ENCODE measurements at places on chromosomes 12 and 14. TPM values are rescaled to one million over a fixed set of nuclear protein-coding genes. Genes with fewer than 3 reads are reported as not detected.
A peak's percentile ranks its signal among the peaks of the same experiment; 100 is the strongest.

DNA sequence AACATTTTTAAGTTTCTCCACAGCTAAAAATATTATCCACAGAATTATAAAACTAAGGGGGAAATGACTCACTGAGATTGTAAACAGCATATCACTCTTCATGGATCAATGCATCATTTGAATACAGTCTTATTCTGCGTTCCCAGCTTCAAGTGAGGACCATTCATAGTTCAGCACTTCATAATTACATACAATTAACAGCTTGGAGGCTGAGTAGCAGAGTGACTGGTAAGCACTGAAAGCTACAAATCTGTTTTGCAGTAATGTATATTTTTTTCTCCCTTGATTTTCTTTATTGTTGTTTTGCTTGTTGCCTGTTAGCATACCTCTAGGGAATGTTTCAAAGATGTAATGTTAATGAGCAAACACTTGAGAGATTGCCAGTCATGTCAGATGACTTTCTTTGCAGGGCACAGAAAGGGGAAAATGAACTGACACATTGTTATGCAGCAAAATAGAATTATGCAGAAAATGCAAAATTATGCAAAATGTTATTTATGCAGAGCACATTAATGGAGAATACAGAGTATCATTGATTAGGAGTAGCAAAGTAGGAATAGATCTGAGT lies 138.6 kb downstream of the RPS29 start:
- H3K36me3 ChIP-seq = no peaks in the 10 kb centered on the region
- DNase-seq = no peak
- no peaks in the 10 kb centered on the region for H3K4me1 ChIP-seq
- H3K27ac ChIP-seq = no peak overlapping the region

The ZNF605 gene
- total RNA-seq = 10.1 TPM

GRCh38 chr12:79187032-79187431 lies 322.5 kb downstream of the SYT1 start:
- H3K27ac ChIP-seq = no peak overlapping the region
- DNase-seq = no peak
- no peaks in the 10 kb centered on the region for H3K4me1 ChIP-seq
- no peaks in the 10 kb centered on the region for H3K36me3 ChIP-seq
- H3K4me3 ChIP-seq = peak overlapping the region; percentile 39

DNA sequence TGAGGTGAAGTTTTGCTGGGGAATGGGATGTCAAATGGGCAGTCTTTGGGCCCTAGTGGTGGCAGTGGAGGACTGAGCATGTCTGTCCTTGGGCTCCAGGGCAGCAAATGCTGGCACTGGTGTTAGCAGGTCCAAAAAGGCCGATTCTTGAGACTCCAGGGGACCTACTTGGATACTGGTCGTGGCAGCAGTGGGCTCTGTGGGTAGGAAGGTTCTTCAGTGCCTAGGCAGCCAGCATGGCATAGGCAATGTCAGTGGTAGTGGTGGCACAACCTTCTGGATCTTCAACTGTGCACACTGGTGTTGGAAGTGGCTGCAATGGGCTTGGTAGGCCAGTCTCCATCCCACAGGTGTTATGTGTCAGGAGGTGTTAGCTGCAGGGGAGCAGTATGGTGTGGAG lies 334.7 kb upstream of the KITLG start:
- DNase-seq = no peak
- no peaks in the 10 kb centered on the region for H3K36me3 ChIP-seq
- peaks cover 5% of the 10 kb centered on the region for H3K27me3 ChIP-seq
- no peak overlapping the region for H3K27ac ChIP-seq
- no peak overlapping the region for H3K4me3 ChIP-seq
- no peaks in the 10 kb centered on the region for H3K4me1 ChIP-seq

GRCh38 chr14:100779691-100780080 lies 46.2 kb upstream of the MEG3 start:
- H3K4me1 ChIP-seq = no peaks in the 10 kb centered on the region
- no peaks in the 10 kb centered on the region for H3K27me3 ChIP-seq
- no peak overlapping the region for H3K27ac ChIP-seq
- no peaks in the 10 kb centered on the region for H3K36me3 ChIP-seq
- no peak for DNase-seq
- H3K4me3 ChIP-seq = no peak overlapping the region

DNA sequence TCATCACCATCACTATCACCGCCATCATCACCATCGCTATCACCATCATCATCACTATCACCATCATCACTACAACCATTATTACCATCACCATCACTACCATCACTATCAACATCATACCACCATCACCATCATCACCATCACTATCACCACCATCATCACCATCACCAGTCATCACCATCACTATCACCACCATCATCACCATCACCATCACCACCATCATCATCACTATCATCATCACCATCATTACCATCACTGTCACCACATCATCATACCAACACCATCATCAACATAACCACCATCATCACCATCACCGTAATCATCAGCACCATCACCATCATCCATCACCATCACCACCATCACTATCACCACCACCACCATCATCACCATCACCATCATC lies 213.8 kb downstream of the ALG10 start:
- no peaks in the 10 kb centered on the region for H3K36me3 ChIP-seq
- H3K4me3 ChIP-seq = no peak overlapping the region
- no peaks in the 10 kb centered on the region for H3K27me3 ChIP-seq
- DNase-seq = no peak
- H3K27ac ChIP-seq = no peak overlapping the region

DNA sequence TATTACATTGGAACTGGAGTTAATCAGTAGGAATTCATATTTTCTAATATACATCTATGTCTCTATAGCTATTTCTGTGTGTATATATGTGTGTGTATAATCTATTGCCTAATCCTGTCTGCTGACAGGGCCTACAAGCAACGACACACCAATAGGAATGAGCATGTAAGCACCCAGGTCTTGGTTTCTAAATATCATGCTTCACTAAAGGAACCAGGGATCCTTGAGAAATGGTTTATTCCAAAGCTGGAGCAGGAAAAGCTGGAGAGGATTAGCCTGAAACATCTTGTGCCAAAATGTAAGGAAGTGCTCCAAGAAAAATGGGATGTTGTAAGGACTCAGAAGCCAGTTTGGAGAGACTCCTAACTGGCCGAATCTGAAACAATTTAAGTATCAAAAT lies 29.3 kb upstream of the LGALS3 start:
- H3K27ac ChIP-seq = peak overlapping the region; percentile 76
- H3K36me3 ChIP-seq = no peaks in the 10 kb centered on the region
- no peak for DNase-seq
- no peak overlapping the region for H3K4me3 ChIP-seq
- peaks cover 80% of the 10 kb centered on the region for H3K4me1 ChIP-seq

GRCh38 chr14:31188744-31189143 lies 18.8 kb downstream of the HECTD1 start:
- no peak overlapping the region for H3K27ac ChIP-seq
- DNase-seq = no peak
- H3K4me3 ChIP-seq = no peak overlapping the region
- no peaks in the 10 kb centered on the region for H3K27me3 ChIP-seq

- H3K36me3 ChIP-seq = no peaks in the 10 kb centered on the region
- H3K27ac ChIP-seq = peak overlapping the region; percentile 18
- H3K4me3 ChIP-seq = no peak overlapping the region
- no peak for DNase-seq
Measured at GRCh38 chr14:36996133-36996856, 176.1 kb downstream of the SLC25A21 start.

- no peak for DNase-seq
- no peaks in the 10 kb centered on the region for H3K36me3 ChIP-seq
- H3K4me1 ChIP-seq = no peaks in the 10 kb centered on the region
- H3K4me3 ChIP-seq = no peak overlapping the region
- no peak overlapping the region for H3K27ac ChIP-seq
Measured at GRCh38 chr12:81081726-81082125, 3.8 kb downstream of the ACSS3 start.

- H3K36me3 ChIP-seq = no peaks in the 10 kb centered on the region
- H3K4me1 ChIP-seq = no peaks in the 10 kb centered on the region
- DNase-seq = no peak
- H3K27ac ChIP-seq = no peak overlapping the region
- H3K4me3 ChIP-seq = no peak overlapping the region
Measured at GRCh38 chr14:34722723-34723545, 8.5 kb upstream of the CFL2 start.

GRCh38 chr12:72523754-72524153 lies 251.6 kb downstream of the TRHDE start:
- no peak overlapping the region for H3K27ac ChIP-seq
- H3K27me3 ChIP-seq = no peaks in the 10 kb centered on the region
- H3K4me1 ChIP-seq = no peaks in the 10 kb centered on the region
- no peak for DNase-seq

DNA sequence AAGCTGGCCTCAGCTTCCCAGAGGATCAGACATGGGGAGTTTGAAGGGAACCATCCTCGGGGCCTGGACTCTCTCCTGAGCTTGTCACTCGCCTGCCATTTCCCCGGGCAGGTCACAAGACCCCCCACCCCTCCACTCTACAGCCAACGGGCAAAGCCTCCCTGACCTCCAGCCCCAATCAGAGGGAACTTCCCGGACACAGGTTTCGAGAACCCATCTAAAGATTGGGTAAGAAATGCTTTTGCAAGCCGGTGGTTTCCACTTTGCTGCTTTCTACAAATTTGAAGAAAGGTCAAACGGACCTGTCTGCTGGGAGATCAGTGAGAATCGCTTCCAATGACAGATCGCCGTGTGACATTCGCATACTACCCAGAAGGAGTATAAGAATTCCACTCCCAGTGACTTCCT lies 89.6 kb downstream of the SCARB1 start:
- H3K27ac ChIP-seq = peak overlapping the region; percentile 58
- no peak for DNase-seq
- H3K4me3 ChIP-seq = peak overlapping the region; percentile 49

GRCh38 chr12:67669217-67669933 lies 20.8 kb downstream of the DYRK2 start:
- DNase-seq = no peak
- peaks cover 7% of the 10 kb centered on the region for H3K36me3 ChIP-seq
- no peak overlapping the region for H3K4me3 ChIP-seq
- H3K4me1 ChIP-seq = no peaks in the 10 kb centered on the region
- H3K27ac ChIP-seq = no peak overlapping the region

DNA sequence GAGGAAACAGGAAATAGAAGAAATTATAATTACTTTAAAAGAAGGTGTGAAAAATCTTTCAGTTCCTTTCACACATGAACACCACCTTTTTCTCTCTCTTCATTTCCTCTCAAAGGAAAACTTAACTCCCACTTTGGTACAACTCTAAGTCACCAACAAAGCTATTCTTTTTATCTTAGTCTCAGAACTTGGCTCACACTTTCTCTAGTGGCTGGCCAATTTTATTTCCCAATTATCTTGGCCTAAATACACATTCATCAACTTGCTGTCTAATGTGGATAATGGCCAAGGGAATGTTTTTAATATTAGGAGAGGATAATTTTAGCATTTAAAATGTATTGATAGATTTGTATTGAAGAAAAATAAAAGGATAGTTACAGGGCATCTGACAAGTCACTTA lies 64.5 kb upstream of the NAV3 start:
- DNase-seq = no peak
- H3K4me1 ChIP-seq = no peaks in the 10 kb centered on the region
- no peaks in the 10 kb centered on the region for H3K36me3 ChIP-seq
- no peak overlapping the region for H3K4me3 ChIP-seq
- no peaks in the 10 kb centered on the region for H3K27me3 ChIP-seq
- H3K27ac ChIP-seq = no peak overlapping the region

DNA sequence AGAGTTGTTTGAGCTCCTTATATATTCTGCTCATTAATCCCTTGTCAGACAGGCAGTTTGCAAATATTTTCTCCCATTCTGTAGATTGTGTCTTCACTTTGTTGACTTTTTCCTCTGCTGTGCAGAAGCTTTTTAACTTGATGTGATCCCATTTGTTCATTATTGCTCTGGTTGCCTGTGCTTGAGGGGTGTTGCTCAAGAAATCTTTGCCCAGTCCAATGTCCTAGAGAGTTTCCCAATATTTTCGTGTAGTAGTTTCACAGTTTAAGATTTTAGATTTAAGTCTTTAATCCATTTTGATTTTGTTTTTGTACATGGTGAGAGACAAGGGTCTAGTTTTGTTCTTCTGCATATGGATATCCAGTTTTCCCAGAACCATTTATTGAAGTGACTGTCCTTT lies 19.8 kb downstream of the ABCC9 start:
- no peak overlapping the region for H3K4me3 ChIP-seq
- DNase-seq = no peak
- no peaks in the 10 kb centered on the region for H3K4me1 ChIP-seq
- no peaks in the 10 kb centered on the region for H3K27me3 ChIP-seq
- H3K27ac ChIP-seq = no peak overlapping the region

The LTBR gene
- total RNA-seq = 129 TPM

DNA sequence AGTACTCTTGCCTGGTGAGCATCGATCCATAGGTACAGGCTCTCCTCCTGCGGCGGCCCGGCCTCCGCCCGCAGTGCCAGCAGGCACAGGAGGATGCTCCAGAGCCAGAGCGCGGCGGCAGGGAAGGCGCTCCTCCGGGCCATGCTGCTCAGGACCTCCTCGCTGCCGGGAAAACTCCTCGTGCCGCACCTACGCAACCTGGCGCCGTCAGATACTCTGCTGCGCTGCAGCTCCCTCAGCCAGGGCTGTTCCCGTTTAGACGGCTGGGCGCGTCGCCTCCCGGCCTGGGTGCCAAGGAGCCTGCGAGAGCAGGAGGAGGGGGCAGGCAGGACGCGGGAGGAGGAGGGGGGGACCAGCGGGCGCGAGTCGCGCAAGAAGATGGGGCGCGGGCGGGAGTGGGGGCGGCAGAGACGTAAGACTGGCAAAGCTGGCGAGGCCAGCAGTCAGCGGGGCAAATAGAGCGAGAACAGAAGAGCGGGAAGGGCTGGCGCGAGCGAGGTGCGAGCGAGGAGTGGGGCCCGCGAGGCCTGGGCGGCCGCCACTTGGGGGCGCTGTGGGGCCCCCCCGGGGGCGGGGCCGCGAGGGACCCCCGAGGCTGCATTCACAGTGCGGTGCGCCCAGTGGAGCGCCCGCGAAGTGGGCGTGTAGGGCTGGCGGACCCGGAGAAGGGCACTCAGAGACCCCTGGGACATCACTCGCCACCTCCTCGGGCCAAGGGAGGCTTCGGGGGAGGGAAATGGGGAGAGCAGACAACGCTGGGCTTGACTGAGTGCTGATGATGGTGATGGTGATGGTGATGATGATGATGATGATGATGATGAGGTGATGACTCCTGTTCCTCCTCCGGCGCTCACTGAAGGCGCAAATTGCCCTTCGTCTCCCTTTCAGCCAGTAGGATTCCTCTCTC lies at the start of gene WIF1:
Gene WIF1 (minus strand): TSS at position 257 of the 907 bp plus-strand sequence. CDS start 114 bp downstream, at position 143.
- peaks cover 13% of the 10 kb centered on the region for H3K27me3 ChIP-seq
- DNase-seq = no peak
- peak within 1 kb of the TSS; percentile 22 for H3K4me3 ChIP-seq

DNA sequence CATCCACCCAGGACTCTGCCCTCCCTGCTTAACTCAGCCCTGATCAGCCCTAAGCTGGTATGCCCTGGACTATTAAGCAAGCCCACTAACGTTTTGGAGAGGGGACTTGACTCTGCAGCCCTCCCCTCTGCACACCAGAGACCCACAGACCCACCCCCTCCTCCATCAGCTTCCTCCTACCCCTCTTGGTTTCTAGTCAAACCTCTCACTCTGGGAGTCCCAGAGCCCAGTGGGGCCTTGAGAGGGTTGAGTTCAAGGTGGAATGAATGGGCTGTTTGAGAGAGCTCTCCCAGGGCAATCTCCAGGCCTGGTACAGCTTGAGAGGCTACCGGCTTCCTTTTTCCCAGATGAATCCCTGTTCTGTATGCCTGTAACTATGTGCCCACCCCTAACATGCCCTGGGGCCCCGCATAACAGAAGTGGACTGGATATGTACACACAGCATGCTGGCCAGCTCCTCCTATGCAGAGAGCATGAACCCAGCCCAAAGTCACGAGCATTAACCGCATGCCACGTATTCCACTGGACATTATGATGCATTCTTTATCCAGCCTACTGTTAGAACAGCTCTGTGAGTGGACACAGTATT lies 43.6 kb downstream of the IRF2BPL start:
- H3K36me3 ChIP-seq = no peaks in the 10 kb centered on the region
- no peaks in the 10 kb centered on the region for H3K27me3 ChIP-seq
- H3K4me1 ChIP-seq = no peaks in the 10 kb centered on the region
- H3K4me3 ChIP-seq = no peak overlapping the region
- no peak for DNase-seq
